ENCODE measurements at places on chromosomes 16 and 17.

GRCh38 chr16:49632795-49633184 is 223.1 kb downstream of the ZNF423 start:
- no peak for DNase-seq

DNA sequence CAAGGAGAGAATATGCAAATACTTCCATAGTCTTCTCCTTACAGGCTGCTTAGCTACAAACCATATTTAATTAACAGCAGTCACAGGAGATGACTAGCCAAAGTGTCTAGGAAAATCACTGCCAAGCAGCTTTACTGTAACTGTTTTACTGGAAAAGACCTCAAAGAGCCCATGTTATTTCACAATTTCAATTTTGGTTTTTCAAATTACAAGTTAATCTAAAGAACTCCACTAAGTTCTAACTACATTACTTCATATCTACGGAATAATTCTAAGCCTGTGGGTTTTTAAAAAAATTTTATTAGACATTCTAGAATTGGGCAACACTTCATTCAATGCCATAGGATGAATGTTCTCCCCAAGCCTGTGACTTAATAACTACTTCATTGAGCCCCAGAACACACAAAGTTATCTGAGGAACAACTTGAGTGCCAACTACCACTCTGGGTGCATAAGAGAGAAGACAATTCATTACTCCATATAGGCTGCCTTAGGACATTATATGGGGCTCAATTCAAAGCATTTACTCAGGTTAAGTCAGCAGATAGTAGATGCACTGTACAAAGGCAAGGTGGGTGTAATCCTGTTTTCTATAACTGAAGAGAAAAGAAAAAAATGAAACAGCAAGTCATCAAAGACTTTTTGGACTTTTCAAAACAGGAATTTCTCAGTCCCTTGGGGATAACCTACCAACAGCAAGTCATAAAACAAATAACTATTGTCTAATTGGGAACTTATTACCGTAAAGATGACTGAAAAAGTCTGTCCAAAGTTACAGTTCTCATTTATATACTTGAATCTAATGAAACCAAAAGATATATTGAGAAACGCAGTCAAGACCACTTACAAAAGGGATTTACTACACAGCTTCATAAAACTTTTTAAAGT is 33.0 kb downstream of the STAT3 start:
- no peak for DNase-seq

GRCh38 chr16:78791011-78791410 is 691.6 kb downstream of the WWOX start:
- no peak for DNase-seq

DNA sequence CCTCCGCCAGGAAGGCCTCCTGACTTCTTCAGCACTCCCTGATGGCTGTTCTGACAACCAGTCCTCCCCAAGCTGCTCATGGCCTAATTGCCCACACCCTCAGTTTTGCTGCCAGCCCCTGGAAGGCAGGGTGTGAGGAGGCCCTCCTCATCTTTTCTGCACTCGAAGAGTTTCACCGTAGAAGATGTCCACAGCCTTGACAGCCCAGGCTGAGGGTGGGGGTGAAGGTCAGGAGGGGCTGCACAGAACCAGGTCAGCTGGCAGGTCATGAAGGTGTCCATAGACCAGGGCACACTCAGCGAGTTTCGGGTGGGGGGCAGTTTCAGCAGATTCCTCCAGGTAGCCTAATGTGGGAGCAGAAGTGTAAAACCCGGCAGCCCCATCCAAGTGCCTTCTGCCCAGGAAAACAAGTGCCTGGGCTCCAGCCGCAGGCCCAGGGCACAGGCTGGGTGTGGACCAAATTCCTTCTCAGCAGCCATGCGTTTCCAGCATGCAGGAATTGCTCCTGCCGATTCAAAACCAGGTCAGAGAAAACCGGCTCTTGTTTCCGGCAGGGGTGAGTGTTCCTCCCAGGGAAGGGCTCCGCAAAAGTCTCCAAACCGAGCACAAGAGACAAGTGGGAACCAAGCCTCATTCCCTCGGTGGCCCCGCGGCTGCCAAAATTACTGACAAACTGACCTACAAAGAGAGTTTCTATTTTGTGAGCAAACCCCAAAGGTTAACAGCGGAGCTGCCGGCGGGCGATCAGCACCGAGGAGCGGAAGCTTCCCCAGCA is 228.8 kb downstream of the C16orf78 start:
- no peak for DNase-seq

GRCh38 chr17:66379996-66380395 is 77.6 kb downstream of the PRKCA start:
- no peak for DNase-seq

GRCh38 chr16:60031740-60032139 is 1297.6 kb upstream of the GOT2 start:
- DNase-seq = no peak

DNA sequence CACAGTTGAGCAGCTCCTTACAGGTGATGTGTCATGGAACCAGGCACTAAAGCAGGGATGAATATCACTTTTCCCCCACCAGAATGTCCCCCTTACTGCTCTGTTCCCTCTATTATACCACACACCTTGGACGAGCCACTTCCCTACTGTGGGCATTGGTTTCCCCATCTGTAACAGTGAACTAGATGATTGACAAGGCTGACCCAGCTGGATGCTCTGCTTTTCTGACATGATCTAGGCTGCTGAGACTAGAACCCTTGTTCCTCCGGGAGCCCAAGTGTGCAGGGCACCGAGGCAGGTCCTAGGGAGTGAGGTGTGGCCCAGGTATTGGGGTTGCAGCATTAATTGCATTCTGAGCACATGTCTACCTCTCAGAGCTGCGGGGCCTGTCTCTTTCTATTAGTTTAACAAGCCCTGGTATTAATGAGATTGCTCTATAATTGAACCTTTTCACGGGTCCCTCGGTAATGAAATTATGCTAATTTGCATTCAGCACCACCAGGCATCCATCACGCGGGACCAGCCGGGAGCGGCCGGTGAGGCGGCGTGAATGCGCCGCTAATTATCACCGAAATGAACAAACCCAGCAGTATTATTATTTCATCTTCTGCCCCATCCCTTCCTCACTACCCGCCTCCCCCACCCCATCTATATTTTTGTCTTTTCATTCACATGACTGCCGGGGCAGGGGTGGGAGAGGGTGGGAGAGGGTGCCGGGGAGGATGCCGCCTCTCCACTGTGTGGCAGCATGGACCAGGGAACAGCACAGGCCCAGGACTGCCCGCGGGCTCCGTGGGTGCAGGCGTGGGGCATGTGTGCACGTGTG is 121.1 kb downstream of the CYLD start:
- DNase-seq = no peak

- DNase-seq = no peak
These were observed 28.3 kb upstream of the TENT4B start for GRCh38 chr16:50124769-50125168.

Measured in heart right ventricle (tissue), 16 donors.